ENCODE measurements at places on chromosomes 2 and 18.
A peak's percentile ranks its signal among the peaks of the same experiment; 100 is the strongest.

GRCh38 chr2:54208364-54209240 is 47.4 kb downstream of the TSPYL6 start:
- DNase-seq: no peak

DNA sequence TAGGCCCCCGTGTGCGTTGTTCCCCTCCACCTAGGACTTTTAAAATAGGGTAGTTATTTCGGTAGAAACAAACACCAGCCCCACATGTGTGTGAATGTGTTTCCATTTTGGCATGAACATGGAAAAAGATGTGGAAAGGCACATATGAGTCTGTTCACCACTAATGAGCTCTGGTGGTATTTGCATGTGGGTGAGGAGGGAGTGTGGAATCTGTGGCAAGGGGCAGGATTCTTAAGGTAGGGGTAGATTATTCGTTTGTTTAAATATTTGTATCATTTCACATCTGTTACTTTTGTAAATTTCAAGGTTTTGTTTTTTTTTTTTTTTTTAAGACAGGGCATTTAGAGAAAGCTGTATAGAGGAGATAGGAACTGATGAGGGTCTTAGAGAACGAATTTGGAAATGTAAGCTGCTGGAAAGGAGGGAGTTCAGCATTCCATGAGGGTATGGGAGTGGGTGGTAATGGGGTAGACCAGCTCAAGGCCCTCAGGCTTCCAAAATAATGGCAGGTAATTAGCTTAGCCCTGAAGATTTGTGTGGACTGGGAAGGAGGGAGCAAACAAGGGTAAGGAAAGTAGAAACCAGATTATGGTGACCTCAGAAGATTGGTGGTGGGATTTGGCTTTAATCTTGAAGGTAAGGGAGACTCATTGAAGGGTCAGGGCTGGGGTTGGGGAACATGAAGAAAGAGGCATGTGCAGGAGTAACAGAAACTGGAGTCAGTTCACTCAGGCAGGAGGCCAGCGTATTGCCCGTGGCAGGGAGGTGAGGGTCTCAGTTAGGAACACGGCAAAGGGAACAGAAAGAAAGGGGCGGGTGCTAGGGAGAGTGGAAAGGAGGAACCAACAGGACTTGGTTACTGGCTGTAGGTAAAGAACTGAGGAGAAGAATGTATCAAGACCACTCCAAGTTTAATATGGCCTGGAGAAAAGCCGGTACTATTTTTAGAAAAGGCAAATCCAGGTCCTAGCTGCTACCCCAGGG is 123.6 kb downstream of the PLB1 start:
- DNase-seq: no peak

- peak; percentile 57 for DNase-seq
Measured at GRCh38 chr2:28084564-28084963, 194.0 kb downstream of the BABAM2 start.

- no peak for DNase-seq
Measured at GRCh38 chr2:190137561-190137960, 75.0 kb upstream of the MSTN start.

DNA sequence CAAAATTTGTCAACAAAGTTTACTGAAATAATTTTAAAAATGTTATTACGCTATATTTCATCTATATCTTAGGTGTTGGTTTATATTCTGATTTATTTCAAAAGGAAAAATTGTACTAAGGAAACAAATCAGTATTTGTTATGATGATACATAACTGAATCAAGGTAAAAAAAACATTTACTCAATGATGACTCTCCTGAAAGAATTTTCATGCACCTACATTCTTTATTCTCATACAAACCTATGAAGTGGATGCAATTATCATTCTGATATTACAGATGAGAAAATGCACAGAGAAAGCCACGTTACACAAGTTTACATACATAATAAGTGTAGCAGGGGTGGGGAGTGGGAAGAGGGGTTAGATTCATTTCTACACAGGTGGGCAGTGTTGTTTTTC is 422.4 kb downstream of the DSEL start:
- DNase-seq: no peak

DNA sequence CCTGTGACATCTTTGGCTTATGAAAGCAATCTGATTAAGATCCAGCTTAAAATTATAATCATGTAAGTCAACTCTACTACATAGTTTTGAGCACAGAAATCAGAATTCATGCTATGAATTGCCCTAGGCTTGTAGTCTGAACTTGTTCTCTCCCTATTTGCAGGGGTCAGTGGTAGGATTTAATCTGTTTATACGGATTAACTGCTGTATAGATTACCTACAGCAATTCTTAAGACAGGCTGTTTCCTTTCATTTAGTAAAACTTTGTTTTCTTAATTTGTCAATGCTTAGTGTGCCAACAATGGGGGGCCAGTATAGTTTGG is 287.9 kb downstream of the PDE11A start:
- DNase-seq: no peak

- no peak for DNase-seq
Measured at GRCh38 chr2:18180912-18181311, 302.4 kb downstream of the KCNS3 start.

GRCh38 chr18:9175115-9175514 is 38.5 kb downstream of the ANKRD12 start:
- DNase-seq: no peak

GRCh38 chr2:215998636-215999035 is 14.7 kb downstream of the MREG start:
- DNase-seq: no peak

- DNase-seq: peak; percentile 55
Measured at GRCh38 chr2:174663550-174663949, 65.9 kb upstream of the WIPF1 start.

- no peak for DNase-seq
Measured at GRCh38 chr2:169676357-169676756, 17.8 kb downstream of the CFAP210 start.

DNA sequence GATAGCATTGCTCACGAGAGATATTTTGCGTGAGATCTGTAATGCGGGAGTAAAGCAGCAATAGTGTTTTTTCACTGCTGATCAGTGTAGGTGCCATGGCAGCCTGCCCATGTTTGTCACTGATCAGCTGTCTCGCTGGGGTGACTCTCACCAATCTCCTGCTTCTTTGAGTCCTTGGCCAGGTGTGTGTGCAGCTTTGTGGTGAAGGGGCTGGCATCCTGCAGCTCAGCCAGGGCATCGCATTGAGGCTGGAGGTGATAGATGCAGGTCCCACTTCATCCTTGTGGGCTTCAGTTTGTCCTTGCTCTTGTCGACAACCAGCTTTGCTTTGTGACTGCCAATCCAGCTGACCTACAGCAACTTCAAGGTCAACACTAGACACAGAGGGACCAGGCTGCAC is 258.3 kb upstream of the CXCR4 start:
- no peak for DNase-seq

- no peak for DNase-seq
Measured at GRCh38 chr2:5736886-5737285, 44.7 kb downstream of the SOX11 start.

GRCh38 chr18:37484983-37485834 is 80.4 kb downstream of the CELF4 start:
- peak; percentile 81 for DNase-seq

- DNase-seq: no peak
Measured at GRCh38 chr2:32712870-32713269, 85.0 kb downstream of the TTC27 start.

DNA sequence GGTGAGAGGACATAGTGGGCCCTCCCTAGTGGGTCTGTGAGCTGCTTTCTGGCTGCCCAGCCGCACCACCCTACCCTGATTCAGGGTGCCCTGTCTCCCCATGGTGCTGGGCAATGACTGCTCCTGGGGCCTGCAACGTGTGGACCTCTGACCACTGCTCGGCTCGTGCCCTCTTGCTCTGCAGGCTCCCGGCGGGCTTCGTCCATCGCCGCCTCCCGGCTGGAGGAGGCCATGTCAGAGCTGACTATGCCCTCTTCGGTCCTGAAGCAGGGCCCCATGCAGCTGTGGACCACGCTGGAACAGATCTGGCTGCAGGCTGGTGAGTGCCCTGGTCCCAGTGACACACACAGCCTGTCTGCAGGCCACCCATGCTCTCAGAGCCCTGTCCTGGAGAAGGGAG is 103.5 kb downstream of the STPG4 start:
- no peak for DNase-seq

DNA sequence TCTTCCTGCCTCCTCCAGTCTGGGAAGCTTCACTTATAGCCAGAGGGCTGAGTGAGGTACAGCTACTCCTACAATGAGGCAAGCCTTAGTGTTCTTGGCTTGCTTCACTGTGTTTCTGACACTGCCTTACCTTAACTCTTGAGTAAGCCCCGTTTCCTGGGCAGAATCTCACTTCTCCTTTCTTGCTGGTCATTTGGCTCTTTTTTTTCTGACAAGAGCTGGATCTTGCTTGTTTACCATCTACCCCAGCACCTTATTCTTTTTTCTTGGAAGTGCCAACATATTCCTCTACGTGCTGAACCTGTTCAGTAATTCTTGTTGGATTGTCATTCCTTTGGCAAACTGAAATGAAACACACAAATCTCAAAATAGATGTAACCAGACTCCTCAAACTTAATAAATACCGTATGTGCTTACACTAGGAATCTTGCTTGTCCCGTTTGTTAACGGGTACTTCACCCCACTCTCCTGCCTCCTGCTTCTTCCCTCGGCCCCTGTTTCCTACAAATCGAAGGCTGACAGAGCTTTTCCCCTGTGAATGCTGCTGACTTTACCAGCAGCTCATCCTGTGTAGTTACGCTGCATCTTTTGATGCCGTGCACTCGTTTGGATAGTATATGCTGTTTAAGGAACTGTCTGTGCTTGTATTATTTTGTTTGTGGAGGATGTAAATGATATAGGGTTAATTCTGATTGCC is 132.2 kb downstream of the FMNL2 start:
- peak; percentile 46 for DNase-seq

GRCh38 chr2:83689402-83689801 is 769.7 kb downstream of the SUCLG1 start:
- no peak for DNase-seq

- peak; percentile 78 for DNase-seq
Measured at GRCh38 chr18:9137168-9138066, 836 bp downstream of the ANKRD12 start.

GRCh38 chr2:219060821-219061791 is at the start of gene IHH:
IHH (minus strand) TSS chr2:219060921; CDS start chr2:219060467, 454 bp downstream.
- peak; percentile 55 for DNase-seq

DNA sequence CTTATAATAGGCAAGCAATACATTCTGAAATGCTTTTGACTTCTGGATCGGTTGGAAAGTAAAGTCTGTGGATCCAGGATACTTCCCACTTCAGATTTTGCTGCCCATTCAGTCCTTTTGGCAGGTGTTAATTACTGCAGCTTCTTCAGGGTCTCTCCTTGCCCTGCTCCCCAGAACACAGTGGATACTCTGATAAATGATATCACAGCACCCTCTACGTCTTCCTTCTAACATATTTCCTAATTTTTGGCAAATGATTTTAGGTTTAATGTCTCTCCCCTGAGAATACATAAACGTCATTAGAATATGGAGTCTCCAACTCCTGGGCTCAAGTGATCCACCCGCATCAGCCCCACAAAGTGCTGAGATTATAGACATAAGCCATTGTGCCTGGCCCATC is 249.8 kb downstream of the NYAP2 start:
- no peak for DNase-seq

DNA sequence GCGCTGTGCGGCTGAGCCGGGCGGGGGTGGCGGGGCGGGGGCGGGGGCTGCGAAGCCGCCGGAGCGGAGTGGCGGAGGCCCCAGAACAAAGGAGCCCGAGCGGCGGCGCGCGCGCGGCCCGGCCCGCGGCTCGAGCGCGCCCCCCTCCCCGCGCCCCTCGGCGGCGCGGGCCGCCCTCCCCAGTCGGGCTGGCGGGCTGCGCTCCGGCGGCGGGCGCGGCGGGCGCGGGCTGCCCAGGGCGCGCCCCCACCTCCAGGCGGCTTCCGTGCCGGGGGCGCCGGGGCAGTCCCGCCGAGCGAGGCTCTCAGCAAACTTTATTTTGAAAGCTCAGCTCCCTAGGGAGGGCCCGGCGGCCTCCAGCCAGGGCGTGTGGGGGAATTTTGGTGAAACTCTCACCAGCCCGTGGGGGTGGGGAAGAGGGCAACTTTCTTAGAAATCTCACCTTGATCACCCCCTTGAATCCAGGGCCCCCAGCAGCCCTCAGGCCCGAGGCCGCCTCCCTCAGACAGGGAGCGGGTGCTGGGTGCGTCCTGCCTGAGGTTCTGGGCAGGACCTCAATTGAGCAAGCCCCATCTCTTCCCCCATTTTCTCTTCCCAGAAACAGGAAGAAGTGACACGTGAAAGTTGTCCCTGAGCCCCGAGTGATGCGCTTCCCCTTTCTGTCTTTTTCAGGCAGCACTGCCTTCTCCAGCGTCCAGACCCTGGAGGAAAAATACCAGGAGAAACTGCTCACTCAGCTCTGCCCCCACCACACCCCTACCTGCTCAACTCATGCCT is 786 bp downstream of the TET3 start:
- DNase-seq: peak; percentile 38

GRCh38 chr2:20614201-20615067 is 36.5 kb downstream of the HS1BP3 start:
- no peak for DNase-seq

- peak; percentile 4 for DNase-seq
Measured at GRCh38 chr2:225637259-225637658, 237.7 kb downstream of the NYAP2 start.

DNA sequence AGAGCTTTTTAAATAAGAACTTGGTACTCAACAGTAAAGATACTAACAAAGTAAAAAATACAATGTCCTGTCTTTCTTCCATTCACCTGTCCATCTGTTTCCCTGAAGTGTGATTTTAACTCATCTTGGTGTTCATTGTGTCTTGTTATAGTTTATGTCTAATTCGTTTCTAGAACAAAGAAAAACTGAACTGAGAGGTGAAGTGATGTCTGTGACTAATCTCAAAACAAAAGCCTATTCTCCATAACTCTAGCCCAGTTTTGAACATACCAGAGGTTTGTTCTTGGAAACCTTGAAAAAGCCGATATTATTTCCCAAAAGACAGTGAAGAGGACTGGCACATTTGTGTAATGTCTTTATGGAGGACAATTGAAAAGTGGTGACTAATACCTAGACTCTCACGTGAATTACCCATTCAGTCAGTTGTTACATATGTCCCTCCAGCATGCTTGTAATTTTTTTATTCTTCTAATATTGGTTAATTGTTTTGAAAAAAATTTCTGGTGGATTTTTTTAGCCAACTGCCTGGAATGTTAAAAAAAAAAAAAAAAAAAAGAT is 725.8 kb downstream of the SATB2 start:
- no peak for DNase-seq

GRCh38 chr2:117714110-117714509 is 100.4 kb upstream of the DDX18 start:
- DNase-seq: no peak

DNA sequence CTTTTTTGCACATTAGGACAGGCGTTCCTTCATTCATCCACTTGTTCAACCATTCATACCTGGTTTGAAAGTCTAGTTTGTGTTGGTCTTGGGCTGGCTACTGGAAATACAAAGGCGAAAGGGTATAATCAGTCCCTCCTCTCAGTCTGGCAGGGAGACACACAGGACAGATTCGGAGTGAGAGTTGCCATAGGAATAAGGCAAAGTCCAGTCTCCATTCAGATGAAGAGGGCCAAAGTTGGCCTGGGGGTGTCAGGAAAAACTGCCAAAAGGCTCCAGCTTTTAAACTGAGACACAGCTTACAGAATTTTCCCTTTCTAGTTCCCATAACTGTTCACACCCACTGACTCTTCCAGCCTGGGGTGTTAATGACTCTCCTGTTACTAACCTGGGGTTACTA is 96.3 kb upstream of the AQP4 start:
- no peak for DNase-seq

Measured in common myeloid progenitor, CD34-positive (primary cell).